Panc1 (cell line): ENCODE measurements at places on chromosomes 11 and 22.

DNA sequence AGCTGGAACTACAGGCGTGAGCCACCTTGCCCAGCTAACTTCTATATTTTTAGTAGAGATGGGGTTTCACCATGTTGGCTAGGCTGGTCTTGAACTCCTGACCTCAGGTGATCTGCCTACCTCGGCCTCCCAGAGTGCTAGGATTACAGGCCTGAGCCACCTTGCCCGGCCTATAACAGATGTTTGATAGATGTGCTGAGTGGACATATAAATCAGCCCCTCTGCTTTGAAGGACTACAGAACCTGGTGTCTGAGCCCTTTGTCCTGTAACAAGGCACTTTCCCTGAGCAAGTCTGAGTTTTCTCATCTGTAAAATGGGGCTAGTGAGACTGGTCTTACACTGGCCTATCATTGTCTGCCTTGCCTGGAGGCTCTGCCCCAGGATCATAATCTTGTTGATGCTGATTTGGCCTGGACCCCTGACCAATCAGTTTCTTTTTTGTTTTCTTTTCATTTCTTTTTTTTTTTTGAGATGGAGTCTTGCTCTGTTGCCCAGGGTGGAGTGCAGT lies 7.0 kb downstream of the RIN1 start:
- H3K27me3 ChIP-seq: no peaks in the 10 kb centered on the region
- no peaks in the 10 kb centered on the region for H3K36me3 ChIP-seq
- no peak overlapping the region for H3K27ac ChIP-seq
- H3K4me3 ChIP-seq: no peak overlapping the region
- peaks cover 18% of the 10 kb centered on the region for H3K4me1 ChIP-seq

DNA sequence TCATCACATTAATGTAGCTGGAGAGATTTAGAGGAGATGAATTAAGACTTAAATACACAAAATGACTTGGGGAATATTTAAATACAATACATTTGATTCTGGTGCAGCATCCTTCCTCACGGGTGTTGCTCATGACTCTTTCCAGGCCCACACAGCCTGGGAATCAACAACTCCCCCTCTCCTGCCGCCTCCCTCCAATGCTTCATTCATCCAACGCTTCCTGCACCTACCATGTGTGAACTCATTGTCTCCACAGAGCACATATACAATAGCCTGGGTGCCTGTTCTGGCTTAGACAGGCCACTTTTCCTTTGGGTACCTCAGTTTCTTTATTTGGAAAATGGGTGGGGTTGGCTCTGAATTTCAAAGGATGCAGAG lies 476.9 kb upstream of the CADM1 start:
- H3K27ac ChIP-seq: no peak overlapping the region
- no peak overlapping the region for H3K4me3 ChIP-seq
- no peaks in the 10 kb centered on the region for H3K36me3 ChIP-seq
- no peaks in the 10 kb centered on the region for H3K27me3 ChIP-seq

GRCh38 chr11:128503245-128503991 lies 83.9 kb downstream of the ETS1 start:
- H3K27ac ChIP-seq: peak overlapping the region; percentile 96
- no peak overlapping the region for H3K4me3 ChIP-seq
- peaks cover 100% of the 10 kb centered on the region for H3K4me1 ChIP-seq
- no peak for DNase-seq
- no peaks in the 10 kb centered on the region for H3K27me3 ChIP-seq
- no peaks in the 10 kb centered on the region for H3K36me3 ChIP-seq

- no peak overlapping the region for H3K27ac ChIP-seq
- H3K4me3 ChIP-seq: no peak overlapping the region
- no peaks in the 10 kb centered on the region for H3K36me3 ChIP-seq
Measured at GRCh38 chr11:12909879-12910278, 99.2 kb upstream of the RASSF10 start.

DNA sequence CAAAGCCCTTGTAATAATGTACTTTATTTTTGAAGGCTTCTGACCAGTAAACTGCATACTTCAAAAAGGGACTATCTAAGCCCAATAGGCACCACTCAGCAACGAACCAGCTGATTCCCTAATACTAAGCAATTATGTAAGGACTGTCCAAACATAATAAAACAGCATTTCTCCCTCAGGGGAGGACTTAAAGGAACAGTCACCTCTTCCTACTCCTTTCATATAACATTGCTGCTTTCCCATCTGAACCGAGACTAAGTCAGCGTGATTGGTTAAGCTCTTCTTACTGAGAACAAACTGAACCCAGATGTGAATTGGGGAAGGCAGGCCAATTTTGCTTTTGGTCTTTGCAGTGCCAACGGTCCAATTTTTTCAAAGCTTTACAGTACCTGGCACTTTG lies 420.0 kb downstream of the METTL15 start:
- no peaks in the 10 kb centered on the region for H3K27me3 ChIP-seq
- no peaks in the 10 kb centered on the region for H3K4me1 ChIP-seq
- no peak for DNase-seq
- no peak overlapping the region for H3K27ac ChIP-seq
- H3K4me3 ChIP-seq: no peak overlapping the region

DNA sequence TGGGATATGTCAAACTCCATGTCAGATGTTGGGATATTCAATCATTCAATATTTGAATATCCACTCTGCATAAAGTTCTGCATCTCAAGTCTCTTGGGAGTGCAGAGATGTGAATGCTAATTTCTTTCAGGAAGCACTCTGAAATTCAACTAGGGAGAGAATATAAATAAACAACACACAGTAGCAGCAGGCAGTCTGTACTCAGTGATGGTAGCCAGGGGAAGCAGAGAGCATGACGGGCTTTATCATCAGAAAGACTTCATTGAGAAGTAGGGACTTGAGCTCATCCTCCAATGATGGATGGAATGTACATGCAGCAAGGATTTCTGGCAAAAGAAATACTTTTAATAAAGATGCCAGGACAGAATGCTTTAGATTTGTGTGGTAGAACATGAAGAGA lies 9.8 kb upstream of the TEAD1 start:
- H3K27me3 ChIP-seq: no peaks in the 10 kb centered on the region; the same call in 1 of the 2 replicates
- H3K27ac ChIP-seq: no peak overlapping the region
- H3K36me3 ChIP-seq: no peaks in the 10 kb centered on the region
- H3K4me3 ChIP-seq: no peak overlapping the region
- DNase-seq: no peak

- no peak for DNase-seq
- H3K4me1 ChIP-seq: no peaks in the 10 kb centered on the region
- H3K4me3 ChIP-seq: no peak overlapping the region
- H3K36me3 ChIP-seq: no peaks in the 10 kb centered on the region
- no peak overlapping the region for H3K27ac ChIP-seq
- no peaks in the 10 kb centered on the region for H3K27me3 ChIP-seq
Measured at GRCh38 chr11:128765104-128765503, 71.2 kb downstream of the FLI1 start.

DNA sequence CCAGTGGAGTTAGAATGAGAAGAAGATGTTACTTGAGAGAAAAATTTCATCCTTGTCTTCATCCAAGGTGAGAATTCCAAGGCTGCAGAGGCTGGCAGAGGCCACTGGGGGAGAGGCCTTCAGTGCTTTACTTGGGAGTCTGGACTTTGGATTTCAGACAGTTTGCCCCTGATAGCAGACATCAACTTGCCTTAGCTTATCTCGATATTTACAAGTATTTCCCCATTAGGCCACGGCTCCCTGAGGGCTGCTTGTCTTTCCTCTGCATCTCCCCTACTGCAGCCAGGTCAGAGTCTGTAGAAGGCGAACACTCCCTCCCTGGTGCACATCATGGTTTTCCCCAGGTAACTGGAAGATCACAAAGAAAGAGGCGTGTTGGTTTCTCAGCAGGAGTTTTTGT lies 29.9 kb upstream of the BSX start:
- no peak for DNase-seq
- no peaks in the 10 kb centered on the region for H3K4me1 ChIP-seq
- H3K27ac ChIP-seq: no peak overlapping the region
- H3K4me3 ChIP-seq: no peak overlapping the region
- H3K36me3 ChIP-seq: no peaks in the 10 kb centered on the region
- H3K27me3 ChIP-seq: no peaks in the 10 kb centered on the region; the same call in 1 of the 2 replicates

- DNase-seq: no peak
- no peak overlapping the region for H3K4me3 ChIP-seq
- no peaks in the 10 kb centered on the region for H3K4me1 ChIP-seq
- no peak overlapping the region for H3K27ac ChIP-seq
- no peaks in the 10 kb centered on the region for H3K36me3 ChIP-seq
Measured at GRCh38 chr11:131422496-131422895, 52.1 kb downstream of the NTM start.

- no peak overlapping the region for H3K4me3 ChIP-seq
- DNase-seq: peak; percentile 18
- peaks cover 7% of the 10 kb centered on the region for H3K4me1 ChIP-seq
- H3K36me3 ChIP-seq: no peaks in the 10 kb centered on the region
- H3K27ac ChIP-seq: no peak overlapping the region
- no peaks in the 10 kb centered on the region for H3K27me3 ChIP-seq
Measured at GRCh38 chr11:69000831-69001242, 12.2 kb downstream of the MRGPRF start.

GRCh38 chr22:50696251-50696798 lies 23.7 kb downstream of the SHANK3 start:
- DNase-seq: no peak
- H3K4me3 ChIP-seq: no peak overlapping the region
- H3K27ac ChIP-seq: no peak overlapping the region
- no peaks in the 10 kb centered on the region for H3K36me3 ChIP-seq
- peaks cover 2% of the 10 kb centered on the region; the same call in 1 of the 2 replicates for H3K4me1 ChIP-seq

GRCh38 chr11:12393691-12394090 lies 16.3 kb downstream of the PARVA start:
- no peak for DNase-seq
- H3K4me3 ChIP-seq: no peak overlapping the region
- no peaks in the 10 kb centered on the region for H3K27me3 ChIP-seq
- H3K4me1 ChIP-seq: no peaks in the 10 kb centered on the region

DNA sequence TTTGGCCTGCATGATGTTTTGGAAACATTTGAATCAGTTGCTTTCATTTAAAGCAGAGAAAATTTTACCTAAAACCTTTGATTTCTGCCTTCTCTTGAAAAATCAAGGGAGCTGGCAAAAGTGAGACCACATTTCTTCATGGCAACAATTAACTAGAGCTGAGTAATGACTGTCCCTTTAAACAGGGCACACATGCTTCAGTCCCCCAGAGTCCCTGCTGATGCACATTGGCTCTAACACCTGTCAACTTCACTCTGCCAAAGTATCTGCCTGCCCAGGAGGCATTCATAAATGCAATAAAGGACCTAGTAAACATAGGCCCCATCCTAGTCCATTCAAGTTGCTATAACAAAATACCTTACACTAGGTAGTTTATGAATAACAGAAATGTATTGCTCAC lies 87.1 kb upstream of the LDLRAD3 start:
- H3K4me3 ChIP-seq: no peak overlapping the region
- H3K27me3 ChIP-seq: no peaks in the 10 kb centered on the region
- H3K27ac ChIP-seq: no peak overlapping the region
- no peaks in the 10 kb centered on the region for H3K4me1 ChIP-seq
- no peaks in the 10 kb centered on the region for H3K36me3 ChIP-seq
- no peak for DNase-seq

DNA sequence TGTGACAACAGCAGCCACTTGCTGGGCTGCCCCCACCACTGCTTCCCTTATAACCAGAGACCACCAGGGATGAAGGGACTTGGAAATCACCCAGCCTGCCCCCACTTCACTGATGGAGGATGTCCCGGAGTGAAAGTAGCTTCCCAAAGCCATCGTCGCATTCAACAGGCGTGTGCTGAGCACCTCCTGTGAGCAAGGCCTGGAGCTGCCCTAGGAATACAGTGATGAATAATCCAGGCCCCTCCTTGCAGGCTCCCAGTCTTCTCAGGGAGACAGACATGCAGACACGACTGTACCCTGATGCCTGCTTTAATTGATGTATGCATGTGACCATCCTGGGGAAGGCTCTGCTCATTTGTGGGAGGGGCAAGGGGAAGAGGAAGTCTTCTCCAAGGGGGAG lies 22.6 kb downstream of the PTPN5 start:
- no peak overlapping the region for H3K4me3 ChIP-seq
- DNase-seq: no peak
- H3K27me3 ChIP-seq: no peaks in the 10 kb centered on the region; the same call in 1 of the 2 replicates
- no peaks in the 10 kb centered on the region for H3K36me3 ChIP-seq
- H3K4me1 ChIP-seq: peaks cover 3% of the 10 kb centered on the region; the same call in 1 of the 2 replicates
- H3K27ac ChIP-seq: no peak overlapping the region

DNA sequence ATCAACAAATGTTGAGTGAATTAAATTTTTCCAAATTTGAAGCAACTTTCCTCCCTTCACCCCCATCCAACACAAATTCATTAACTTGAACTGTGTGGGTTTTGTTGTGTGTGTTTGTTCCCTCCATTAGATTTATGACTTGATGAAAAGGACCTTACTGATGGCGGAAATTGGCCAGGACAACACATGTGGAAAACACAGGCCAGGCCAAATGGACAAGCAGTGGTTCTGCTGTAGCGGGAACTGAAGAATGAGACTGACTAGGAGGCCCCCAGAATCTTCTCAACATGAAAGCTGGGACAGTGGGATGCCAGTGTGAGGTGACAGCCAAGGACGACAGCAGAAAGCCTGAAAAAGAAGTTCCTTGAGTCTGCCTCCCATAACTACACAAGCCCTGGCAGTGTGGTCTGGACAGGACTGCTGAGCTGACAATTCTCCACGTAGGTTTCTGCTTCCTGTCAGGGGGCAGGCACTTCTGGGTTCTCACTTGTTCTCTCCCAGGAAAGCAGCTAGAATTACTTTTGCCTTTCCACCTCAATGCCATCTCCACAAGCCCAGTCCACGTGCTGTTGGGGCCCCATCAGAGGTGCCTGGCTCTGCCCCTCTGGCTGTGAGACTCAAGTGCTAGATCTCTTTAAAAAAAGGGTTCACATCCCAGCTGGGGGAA lies 94.3 kb downstream of the ETS1 start:
- no peaks in the 10 kb centered on the region for H3K27me3 ChIP-seq
- peaks cover 7% of the 10 kb centered on the region for H3K36me3 ChIP-seq
- H3K4me1 ChIP-seq: peaks cover 72% of the 10 kb centered on the region
- no peak for DNase-seq

DNA sequence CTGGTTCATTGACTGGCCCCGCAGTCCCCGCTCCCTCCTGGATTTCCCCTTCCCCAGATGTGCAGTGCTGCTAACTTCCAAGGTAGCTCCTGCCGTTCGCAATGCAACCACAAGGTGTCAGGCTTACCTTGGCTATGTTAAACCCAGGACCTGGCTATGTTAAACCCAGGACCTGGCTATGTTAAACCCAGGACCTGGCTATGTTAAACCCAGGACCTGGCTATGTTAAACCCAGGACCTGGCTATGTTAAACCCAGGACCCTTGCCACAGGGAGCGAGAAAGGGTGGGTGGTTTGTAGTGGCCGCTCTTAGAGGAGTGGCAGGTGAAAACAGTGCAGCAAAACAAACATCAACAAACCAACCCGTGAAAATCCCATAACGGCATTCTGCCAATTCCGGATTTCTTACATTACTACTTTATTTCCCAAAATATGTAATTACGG lies 2.9 kb upstream of the ADAMTS8 start:
- H3K4me3 ChIP-seq: no peak overlapping the region
- H3K27ac ChIP-seq: no peak overlapping the region
- peaks cover 26% of the 10 kb centered on the region for H3K27me3 ChIP-seq
- H3K4me1 ChIP-seq: peaks cover 21% of the 10 kb centered on the region
- DNase-seq: no peak
- H3K36me3 ChIP-seq: no peaks in the 10 kb centered on the region

GRCh38 chr11:2849994-2850770 lies 35.4 kb downstream of the CDKN1C start:
- no peaks in the 10 kb centered on the region for H3K36me3 ChIP-seq
- H3K4me1 ChIP-seq: no peaks in the 10 kb centered on the region; the same call in 1 of the 2 replicates
- H3K4me3 ChIP-seq: no peak overlapping the region

- no peaks in the 10 kb centered on the region for H3K4me1 ChIP-seq
- no peaks in the 10 kb centered on the region for H3K36me3 ChIP-seq
- no peak for DNase-seq
- no peak overlapping the region for H3K4me3 ChIP-seq
- H3K27me3 ChIP-seq: no peaks in the 10 kb centered on the region
Measured at GRCh38 chr22:38938925-38939324, 18.5 kb upstream of the APOBEC3A start.
